ENCODE measurements at places on chromosomes 7 and 10.

DNA sequence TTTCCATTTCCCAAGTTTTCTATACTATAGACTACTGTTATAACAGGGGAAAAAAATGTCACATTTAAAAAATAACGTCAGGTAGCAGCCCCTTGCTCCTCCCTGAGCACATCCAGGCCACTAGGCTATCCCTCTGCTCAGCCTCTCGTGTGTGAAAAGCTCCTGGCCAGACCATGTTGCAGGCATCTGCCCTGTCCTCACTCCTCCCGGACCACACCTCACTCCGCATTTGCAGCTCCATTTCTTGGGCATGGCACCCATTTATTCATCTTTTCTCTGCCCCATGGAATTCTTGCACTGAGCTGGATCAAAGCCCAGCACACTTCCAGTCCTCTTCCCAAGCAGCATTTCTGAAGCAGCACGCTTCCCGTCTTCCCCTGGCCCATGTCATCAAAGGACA is 1.4 kb upstream of the GDF2 start:
- no peak for DNase-seq

DNA sequence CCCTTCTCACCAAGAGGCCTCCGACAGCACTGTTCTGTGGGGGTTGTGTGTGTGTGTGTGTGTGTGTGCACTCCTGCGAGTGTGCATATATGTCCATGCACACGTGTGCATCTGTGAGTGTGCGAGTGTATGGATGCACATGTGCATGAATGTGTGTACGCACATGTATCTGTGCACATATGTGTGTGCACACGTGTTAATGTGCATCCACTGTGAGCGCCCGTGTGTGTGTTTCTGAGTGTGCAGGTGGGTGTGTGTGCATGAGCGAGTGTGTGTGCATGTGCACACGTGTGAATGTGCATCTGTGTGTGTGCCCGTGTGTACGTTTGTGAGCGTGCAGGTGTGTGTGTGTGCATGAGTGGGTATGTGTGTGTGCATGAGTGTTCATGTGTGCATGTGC is 48.5 kb upstream of the FOXL3 start:
- no peak for DNase-seq

DNA sequence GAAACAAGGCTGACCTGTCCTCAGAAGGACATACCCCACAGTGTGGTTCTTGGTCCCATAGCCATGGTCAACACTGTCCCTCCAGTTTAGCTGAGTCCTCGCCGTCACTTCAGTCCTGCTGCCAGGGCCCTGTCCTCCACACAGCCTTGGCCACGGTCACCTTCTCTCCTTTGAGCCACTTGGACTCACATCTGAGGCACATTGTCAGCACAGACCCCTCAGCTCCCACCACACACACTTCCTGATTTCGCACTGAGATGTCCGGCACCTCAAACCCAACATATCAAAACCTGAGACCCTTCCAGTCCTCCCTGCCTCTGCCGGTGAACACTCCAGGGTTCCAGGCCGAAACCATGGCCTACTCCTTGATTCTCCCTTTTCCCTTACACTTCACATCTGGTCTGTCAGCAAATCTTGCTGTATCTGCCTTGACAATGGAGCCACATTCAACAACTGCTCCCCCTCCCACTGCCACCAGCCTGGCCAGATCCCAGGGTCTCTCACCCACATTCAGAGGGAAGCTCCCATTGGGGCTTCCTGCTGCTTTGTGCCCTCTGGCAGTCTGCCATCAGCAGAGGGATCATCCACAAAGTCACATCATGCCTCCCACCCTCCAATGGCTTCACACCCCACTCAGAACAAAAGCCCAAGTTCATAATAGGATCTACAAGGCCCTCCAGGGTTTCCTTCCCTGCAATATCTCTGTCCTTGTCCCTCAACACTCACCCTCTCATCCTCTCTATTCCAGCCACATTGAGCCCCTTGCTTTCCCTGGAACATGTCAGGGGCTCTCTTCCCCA is 219.6 kb upstream of the SHH start:
- DNase-seq: no peak

DNA sequence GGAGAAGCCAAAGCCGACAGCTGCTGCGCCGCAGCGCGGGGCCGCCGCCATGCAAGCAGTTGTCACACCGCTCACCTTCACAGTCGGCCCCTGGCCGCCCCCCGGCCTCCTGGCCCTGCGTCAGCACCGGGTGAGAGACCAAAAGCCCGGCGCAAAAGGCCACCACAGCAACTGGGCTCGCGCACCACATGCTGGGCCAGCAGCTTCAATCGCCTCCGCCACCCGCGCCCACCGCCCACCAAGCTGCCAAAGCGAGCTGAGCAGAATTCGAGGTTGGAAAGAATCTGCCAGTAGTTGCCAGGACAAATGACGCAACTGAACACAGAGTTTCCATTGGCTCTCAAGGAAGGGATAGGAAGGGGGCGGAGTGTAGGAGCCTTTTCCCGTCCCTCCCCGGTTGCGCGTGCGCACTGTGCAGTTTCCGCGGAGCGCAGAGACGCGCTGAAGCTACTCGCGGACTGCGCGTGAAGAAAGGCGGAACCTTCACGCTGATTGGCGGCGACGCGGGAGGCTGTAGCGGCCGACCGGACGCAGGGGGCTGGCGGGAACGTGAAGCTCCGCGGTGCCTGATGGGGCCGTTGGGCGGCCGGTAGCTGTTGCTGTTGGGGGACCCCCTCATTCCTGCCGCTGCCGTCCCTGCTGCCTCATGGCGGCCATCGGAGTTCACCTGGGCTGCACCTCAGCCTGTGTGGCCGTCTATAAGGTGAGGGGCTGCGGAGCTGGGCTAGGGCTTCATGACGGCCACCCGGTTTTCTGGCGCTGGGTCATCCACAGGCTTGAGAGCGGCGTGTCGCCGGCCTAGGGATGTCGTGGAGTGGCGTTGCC is at the start of the genes CDNF, HSPA14 and MSANTD7:
TSS of gene CDNF (minus strand) at position 281 of the 825 bp plus-strand sequence. CDS start at position 190, 91 bp downstream.
TSS of gene HSPA14 (plus strand) at position 550 of the 825 bp plus-strand sequence. CDS start at position 647, 97 bp downstream.
TSS of gene MSANTD7 (plus strand) at position 550 of the 825 bp plus-strand sequence. CDS start 3,979 bp downstream, outside the sequence.
- peak; percentile 84 for DNase-seq

DNA sequence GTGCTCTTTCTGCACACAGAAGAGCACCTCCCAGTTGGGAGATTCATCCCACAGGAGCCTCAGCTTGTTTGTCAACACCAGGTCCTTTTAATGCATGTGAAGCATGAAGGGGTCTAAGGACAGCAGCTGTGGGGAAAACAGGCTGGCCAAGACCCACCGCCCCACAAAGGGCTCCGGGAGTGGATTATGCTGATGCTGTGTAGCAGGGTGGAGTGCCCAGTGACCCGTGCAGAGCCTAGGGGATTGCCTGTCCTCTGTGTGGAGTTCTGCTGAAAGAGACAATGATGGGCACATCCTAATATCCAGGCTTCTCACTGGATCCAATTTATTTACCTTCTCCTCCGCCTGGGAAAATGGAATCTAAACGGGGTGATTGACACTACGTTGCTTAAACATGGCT is 74.0 kb downstream of the PIP4K2A start:
- no peak for DNase-seq

- no peak for DNase-seq
Observed at GRCh38 chr7:30583181-30583580, 11.5 kb upstream of the GARS1 start.

Data from NCI-H748 treated with DMSO at 0.1 percent for 48 hours (cell line).